ENCODE measurements at places on chromosomes 3 and 15. TPM values are rescaled to one million over a fixed set of nuclear protein-coding genes. Genes with fewer than 3 reads are reported as not detected.

RNF168 gene
- total RNA-seq: 16.5 TPM

EPHB1 gene
- total RNA-seq: 0.28 TPM

GANC gene
- total RNA-seq: 16.6 TPM

MYLK gene
- 191 TPM for total RNA-seq

RGMA gene
- total RNA-seq: 0.46 TPM

CCR5 gene
- not detected for total RNA-seq

CKMT1A gene
- 0.18 TPM for total RNA-seq

ZNF660 gene
- 2.1 TPM for total RNA-seq

ERC2 gene
- not detected for total RNA-seq

SAMD7 gene
- not detected for total RNA-seq

RPS17 gene
- 3,179 TPM for total RNA-seq

RAF1 gene
- total RNA-seq: 114 TPM

SUCNR1 gene
- 0.37 TPM for total RNA-seq

WDR5B gene
- 4.1 TPM for total RNA-seq

PIF1 gene
- 7.2 TPM for total RNA-seq

HYAL1 gene
- total RNA-seq: 1.6 TPM

CAMP gene
- total RNA-seq: not detected

TGM4 gene
- total RNA-seq: not detected

ALG3 gene
- 23.5 TPM for total RNA-seq

Measured in smooth muscle cell of bladder (primary cell).